NCI-H2171 treated with DMSO at 0.1 percent for 48 hours (cell line): ENCODE measurements at places on chromosomes 12 and 14.

DNA sequence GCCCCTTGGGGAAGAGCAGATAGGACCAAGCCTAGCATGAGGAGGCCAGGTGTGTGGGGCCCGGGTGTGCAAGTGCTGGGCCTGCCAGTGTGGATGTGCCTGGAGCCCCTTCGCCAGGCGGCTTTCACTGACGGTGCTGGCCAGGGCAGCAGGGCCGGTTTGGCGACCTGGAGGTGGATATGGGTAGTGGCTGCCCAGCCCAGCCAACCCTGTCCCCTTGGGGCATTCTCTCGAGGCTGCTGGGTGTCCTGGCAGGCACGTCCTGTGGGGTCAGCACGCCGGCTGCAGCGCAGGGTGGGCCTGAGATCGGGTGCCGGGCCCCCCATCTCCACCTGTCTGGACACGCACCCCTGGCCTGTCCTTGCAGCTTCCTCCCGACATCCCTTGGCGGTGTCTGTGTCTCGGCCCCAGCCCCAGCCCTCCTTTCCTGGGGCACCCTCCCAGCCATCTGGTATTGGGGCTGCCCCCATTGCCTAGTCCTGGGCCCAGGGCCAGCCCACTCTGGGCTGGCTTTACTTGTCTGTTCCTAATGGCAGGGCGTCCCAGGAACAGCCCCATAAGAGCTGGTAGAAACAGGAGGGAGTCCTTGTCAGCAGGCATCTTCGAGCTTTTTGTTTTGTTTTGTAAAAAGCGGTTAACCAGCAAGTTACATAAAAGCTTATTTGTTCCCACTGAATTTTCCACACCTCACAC, 7.2 kb upstream of the CRIP2 start:
- DNase-seq: no peak

DNA sequence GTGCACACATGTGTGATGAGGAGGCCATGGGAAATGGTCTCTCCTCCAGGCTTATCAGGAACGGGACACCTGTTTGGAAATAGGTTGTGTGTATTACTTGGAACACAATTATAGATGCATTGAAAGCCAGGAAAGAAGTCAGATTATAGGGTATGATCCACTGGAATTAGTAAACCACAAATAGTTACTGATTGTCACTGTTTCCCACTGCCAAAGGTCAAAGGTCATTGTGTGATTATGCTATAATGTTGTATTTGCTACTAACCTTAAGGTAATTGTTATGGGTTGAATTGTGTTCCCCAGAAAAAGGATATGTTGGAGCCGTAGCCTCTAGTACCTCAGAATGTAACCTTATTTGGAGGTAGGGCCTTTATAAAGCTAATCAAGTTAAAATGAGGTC, 129.9 kb upstream of the FBXO33 start:
- DNase-seq: no peak

- DNase-seq: peak; percentile 78
Measured at GRCh38 chr12:76003355-76003638, 28.3 kb downstream of the PHLDA1 start.

- no peak for DNase-seq
Measured at GRCh38 chr14:90487462-90487861, 90.6 kb downstream of the CALM1 start.

GRCh38 chr12:94427501-94428381, 31.9 kb downstream of the CEP83 start:
- DNase-seq: peak; percentile 49

DNA sequence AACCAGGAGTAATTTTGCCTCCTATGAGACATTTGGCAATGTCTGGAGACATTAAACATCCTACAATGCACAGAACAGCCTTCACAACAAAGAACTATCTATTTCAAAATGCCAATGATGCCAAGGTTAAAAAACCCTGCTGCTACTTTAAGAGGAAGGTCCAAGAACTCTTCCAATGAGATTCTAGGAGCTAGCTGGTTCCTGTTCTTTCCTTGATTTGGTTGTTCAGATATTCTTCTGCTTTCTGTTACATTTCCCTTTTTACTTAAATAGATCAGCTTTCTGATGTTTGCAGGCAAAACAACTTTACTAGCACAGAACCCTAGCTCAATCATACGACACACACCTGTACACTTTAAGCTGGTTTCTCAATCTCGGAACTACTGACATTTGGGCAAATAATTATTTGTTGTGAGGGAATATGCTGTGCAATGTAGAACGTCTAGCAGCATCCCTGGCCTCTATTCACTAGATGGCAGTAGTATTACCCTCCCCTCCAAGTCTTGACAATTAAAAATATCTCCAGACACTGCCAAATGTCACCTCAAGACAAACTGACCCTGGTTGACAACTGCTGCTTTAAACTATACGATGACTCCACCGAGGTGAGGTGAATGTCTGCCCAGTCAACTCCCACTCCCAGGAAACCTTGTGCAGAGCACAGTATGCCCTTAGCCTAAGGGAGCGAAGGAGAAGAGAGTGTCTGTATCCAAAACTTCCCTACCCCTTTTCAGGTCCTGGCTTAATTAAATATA, 4.4 kb downstream of the BLTP3B start:
- DNase-seq: peak; percentile 23

GRCh38 chr12:52037248-52037861, 13.9 kb upstream of the NR4A1 start:
- peak; percentile 16 for DNase-seq

DNA sequence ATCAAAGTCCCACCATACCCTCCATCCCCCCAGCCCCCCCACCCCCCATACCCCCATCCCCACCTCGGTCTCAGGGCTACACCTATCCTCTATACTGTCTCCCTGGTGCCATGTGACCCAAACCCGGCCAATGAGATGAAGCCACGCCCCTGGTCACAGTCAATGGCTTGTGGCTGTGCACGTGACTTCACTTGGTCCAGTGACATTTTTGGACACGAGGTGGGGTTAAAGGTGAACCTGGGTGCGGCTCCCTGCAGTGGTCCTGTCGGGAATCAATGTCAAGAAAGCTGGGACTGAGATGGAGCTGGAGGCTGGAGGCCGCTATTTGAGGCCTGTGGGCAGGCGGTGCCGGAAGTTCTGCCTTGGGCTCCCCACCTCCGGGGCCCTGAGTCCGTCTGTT, 100.7 kb upstream of the MAP1LC3B2 start:
- DNase-seq: no peak

GRCh38 chr12:128518644-128519043, 251.7 kb downstream of the TMEM132C start:
- no peak for DNase-seq

DNA sequence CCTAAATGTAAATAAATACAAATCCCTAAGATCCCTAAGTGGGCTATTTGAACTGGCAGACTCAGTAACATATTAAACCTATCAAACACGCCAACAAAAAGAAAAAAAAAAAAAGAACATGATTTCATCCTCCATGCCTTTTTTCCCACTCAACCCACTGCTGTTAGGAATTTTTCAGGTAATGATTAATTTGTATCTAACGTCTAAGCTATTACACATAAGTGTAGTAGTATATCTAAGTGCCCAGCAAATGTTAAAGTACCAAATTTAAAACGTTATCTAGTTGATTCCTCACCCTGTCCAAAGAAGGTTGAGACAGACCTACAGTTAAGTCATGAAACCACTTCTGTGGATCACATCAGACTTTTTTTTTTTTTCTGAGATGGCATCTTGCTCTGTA, 16.4 kb upstream of the ARID4A start:
- no peak for DNase-seq

- DNase-seq: no peak
Measured at GRCh38 chr12:19148860-19149259, 19.3 kb downstream of the PLEKHA5 start.

GRCh38 chr14:74429221-74429691, 3.2 kb upstream of the SYNDIG1L start:
- DNase-seq: peak; percentile 91

GRCh38 chr12:1553536-1553935, 40.8 kb downstream of the FBXL14 start:
- DNase-seq: no peak

DNA sequence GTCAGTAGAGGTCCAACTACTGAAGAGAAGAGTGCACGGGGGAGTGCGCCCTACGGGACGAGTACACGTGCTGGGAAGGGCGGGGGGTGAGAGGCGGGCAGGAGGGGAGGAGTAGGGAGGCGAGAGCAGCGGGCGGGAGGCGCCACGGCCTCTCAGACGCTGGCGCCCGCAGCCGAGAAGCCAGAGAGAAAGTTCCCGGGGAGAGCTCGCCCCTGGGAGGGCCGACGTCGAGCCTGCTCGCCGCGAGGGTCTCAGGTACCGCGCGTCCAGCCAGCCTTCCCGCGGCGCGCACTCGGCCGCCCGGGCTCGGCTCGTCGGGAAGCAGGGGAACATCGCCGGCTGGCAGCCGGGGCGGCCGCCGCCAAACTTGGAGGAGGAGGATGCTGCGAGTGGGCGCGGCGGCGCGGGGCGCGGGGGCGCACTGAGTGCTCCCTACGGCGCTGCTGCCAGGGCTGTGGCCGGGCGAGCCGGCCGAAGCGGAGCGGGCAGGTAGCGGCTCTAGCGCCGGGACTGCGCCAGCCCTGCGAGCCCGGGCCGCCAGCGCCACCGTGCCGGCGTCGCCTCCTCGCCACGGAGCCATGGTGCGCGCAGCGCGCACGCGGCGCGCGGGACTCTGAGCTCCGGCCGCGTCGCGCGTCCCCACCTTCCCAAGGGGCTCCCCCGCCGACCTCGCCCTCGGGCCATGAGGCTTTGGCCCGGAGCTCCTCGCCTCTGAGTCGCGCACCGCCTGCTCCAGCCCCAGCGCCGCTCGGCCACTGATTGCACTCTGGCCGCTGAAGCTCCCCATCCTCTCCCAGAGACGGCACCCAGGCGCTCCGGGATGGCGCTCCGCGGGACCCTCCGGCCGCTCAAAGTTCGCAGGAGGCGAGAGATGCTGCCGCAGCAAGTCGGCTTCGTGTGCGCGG, at the start of gene SLC24A4:
Gene SLC24A4 (plus strand): TSS at position 155 of the 905 bp plus-strand sequence. CDS start 666 bp downstream, at position 821.
- DNase-seq: peak; percentile 33

DNA sequence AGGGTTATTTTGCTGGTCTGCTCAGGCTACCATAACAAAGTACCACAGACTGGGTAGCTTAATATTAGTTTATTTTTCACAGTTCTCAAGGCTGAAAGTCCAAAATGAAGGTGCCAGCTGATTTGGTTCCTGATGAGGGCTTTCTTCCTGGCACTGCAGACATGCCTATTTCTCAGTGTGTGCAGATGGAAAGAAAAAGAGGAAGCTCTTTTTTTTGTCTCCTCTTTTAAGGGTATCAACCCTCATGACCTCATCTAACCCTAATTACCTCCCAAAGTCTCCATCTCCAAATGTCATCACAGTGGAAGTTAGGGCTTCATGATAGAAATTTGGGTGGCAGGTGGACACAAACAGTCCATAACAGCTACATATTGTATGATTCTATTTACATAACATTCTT, 25.0 kb upstream of the POLR3B start:
- no peak for DNase-seq

GRCh38 chr14:54568821-54569595, 2.1 kb downstream of the SAMD4A start:
- no peak for DNase-seq

- no peak for DNase-seq
Measured at GRCh38 chr14:102574281-102575159, 17.9 kb upstream of the RCOR1 start.

- DNase-seq: peak; percentile 54
Measured at GRCh38 chr14:100149851-100150611, 9.4 kb downstream of the DEGS2 start.

- no peak for DNase-seq
Measured at GRCh38 chr14:91929700-91930099, 17.8 kb downstream of the FBLN5 start.

DNA sequence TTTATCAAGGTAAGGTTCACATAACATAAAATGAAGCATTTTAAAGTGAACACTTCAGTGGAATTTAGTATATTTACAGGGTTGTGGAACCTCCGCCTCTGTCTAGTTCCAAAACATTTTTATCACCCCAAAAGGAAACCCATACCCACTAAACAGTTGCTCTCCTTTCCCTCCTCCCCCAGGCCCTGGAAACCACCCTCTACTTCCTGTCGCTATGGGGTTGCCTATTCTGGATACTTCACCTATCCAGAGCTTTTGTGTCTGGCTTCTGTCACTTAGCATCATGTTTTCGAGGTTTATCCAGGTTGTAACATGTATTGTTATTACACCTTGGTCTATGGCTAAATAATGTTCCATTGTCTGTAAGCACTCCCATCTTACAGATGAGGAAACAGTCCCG, 27.7 kb upstream of the ZFP36L1 start:
- DNase-seq: no peak

GRCh38 chr12:111462210-111462769, 56.6 kb downstream of the SH2B3 start:
- DNase-seq: no peak

DNA sequence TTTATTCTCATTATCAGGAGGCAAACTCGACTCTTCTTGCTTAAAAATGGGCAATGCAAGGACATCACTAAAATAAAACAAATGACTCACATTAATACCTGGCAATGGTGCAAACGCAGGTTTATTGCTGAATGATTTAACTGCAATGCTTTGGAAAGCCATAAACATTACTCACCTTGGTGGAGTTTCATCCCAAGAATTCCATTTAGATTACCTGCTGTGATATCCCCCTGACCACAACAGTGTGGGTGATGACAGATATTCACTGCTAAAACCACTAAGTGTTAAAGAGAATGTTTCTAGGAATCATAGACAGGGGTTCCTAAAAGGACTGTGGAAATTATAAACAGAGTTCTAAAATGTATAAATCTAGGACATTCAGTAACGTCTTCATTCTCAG, 35.3 kb upstream of the CSRNP2 start:
- no peak for DNase-seq

DNA sequence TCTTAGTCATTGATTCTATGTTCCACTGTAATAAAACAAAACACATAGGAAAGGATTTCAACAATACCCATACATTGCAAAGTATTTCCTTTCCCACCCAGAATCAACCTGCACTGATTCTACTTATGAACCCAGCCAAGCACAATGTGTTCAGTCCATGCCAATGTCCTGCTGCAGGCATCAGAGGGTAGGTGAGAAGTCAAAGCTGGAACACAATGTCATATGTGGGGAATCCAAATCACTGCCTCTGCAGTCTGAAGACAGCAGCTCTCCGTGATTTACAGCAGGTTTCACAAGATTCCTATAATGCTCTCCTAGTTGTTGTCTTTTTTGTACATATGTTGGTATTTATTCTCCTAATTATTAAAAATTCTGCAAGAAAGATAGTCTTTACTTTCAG, 25.7 kb downstream of the ITPR2 start:
- no peak for DNase-seq
